ENCODE measurements at places on chromosomes 6 and 20.

- no peak for DNase-seq
These were observed 53.8 kb upstream of the HDAC2 start for GRCh38 chr6:114024746-114025145.

GRCh38 chr20:37430778-37431460 is 85.0 kb downstream of the SRC start:
- DNase-seq = no peak

GRCh38 chr20:4151991-4152695 is 136.8 kb upstream of the RNF24 start:
- DNase-seq = no peak

- no peak for DNase-seq
These were observed 65.8 kb upstream of the STMND1 start for GRCh38 chr6:17036065-17036393.

- DNase-seq = no peak
These were observed 531.8 kb upstream of the EYS start for GRCh38 chr6:66238851-66239250.

GRCh38 chr6:156862711-156863110 is 85.5 kb downstream of the ARID1B start:
- DNase-seq = no peak

- no peak for DNase-seq
These were observed 52.7 kb upstream of the STX16 start for GRCh38 chr20:58598211-58599015.

- no peak for DNase-seq
These were observed 816.8 kb upstream of the ADGRB3 start for GRCh38 chr6:67818322-67818721.

DNA sequence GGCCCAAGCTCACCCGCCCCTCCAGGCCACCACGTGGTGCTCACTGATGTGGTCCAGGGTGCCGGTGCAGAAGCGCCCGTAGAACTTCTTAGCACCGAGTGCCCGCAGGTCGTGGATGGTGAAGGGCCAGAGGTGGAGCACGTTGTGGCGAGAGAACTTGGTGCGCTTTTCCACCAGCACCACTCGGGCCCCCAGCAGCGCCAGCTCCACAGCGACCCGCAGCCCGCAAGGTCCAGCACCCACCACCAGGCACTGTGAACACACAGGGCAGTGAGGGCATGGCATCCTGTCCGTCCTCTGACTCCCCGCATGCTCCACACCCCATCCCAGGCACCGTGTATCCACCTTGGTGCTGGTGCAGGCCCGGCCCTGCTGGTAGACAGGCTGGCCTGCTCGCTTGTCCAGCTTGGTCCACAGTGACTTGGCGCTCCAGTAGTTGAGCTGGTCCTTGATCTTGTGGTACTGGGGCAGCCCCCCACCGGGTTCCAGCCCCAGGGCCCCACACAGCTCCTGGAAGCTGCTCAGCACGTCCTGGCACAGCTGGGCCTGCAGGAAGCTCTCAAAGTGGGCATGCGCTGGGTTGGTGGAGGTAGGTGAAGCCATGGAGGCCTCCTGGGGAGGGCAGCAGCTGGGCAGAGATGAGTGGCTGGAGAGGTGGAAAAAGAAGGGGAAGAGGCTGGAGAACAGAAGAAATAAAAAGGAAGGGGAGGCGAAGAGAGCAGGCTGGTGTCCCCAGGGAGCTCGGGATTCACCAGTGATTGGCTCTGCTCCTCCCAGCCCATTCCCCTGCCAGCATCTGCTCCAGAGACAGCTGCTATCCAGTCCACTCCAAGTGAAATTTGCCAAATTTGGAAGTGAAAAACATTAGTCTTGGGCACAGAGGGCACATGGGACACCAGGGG is 1.7 kb downstream of the MICAL1 start:
- DNase-seq = no peak

DNA sequence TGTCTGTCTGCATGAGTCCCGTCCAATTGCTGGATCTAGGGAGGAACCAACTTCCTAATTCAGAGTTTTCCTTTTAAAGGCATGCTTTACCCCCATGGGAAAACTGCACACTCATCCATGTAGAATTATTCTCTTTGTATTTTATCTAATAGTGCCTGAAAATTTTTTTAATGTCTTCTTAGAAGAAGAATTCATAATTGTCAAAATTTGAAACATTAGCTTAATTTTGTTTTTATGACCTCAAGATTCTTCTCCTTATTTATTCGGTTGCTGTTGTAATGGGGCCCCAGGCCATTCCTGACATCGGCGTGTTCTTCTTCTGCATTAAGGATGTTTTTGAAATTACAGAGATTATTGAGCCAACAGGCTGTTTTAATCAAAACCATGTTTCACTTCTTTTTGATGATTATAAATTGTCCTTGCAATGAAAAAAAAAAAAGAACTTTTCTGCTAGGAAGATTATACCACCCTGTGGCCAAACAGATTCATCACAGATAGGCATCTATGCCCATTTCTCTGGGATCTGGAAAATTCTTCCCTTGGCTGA is 100.3 kb downstream of the ZNF217 start:
- no peak for DNase-seq

DNA sequence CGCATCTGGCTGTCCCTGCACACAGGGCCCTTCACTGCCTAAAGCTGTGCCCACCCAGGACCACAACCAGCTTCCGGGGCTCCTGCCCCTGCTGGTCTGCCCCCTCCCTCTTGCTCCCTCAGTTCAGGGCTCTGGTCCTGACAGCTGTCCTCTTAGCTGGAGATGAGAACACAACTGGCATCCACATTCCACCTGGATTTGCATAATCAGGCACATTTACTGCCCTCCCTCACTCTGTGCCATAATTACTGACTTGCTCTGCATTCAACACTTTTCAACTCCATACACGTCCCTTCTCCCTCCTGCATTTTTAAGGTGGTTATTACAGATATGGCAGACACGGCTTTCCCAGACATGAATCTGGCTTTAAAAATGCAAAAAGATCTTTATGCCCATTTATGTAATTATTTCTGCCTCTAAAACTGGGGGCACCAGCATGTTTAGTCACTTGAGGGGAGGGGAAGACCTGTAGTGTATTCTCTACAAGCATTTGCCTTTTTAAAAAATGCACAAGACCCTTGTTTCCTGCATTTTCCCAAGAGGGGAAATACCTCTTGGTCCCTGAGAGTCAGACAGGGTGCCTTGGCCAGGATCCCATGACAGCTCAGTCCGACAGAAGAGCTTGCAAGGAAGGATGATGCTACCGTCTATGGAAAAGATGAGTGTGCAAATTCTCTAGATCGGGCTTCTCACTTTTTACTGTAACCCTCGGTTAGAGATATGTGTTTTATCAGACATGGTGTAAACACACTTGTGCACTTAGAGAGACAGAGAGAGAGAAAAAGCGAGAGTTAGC is 401.8 kb downstream of the PREX1 start:
- DNase-seq = no peak

GRCh38 chr6:154350293-154350692 is 6.3 kb downstream of the IPCEF1 start:
- no peak for DNase-seq

DNA sequence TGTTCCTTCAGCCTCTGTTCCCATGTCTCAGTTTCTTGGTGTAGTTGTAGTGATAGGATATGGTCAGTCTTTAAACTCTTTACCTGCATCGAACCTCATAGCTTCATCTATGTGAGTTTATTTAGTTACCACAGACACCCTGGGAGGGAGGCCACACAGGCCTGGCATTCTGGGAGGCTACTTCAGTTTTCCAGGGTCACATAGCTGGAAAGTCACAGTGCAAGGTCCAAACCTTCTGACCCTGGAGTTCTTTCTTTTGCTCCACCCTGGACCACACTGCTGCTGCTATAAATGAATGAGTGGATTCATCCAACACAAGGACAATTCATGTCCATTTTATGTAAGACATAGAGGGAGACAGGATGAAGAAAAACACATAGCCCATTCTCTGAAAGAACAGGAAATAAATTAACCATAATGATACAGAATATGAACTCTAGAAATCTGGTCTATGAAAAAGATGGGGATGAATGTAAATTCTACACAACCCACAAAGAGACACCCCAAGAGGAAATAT is 60.8 kb downstream of the LAMA4 start:
- DNase-seq = no peak

GRCh38 chr6:15595461-15596173 is 67.2 kb downstream of the DTNBP1 start:
- DNase-seq = no peak

DNA sequence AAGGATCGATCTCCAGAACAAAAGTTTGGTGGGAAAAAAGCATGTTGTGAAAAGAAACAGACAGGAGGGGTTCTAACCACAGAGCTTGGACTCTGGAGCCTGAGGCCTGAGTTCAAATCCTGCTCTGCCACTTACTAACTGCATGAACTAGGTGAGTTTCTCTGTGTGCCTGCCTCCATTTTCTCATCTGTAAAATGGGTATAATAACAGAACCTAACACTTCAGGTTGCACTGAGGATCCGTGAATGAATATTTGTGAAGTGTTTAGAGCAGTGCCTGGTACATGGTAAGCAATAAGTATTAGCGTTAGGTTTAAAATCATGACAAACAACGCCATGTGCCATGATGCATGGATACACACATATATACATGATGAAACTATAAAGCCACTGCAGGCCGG is 36.6 kb downstream of the TTLL9 start:
- DNase-seq = no peak

GRCh38 chr6:71453371-71453706 is 164.7 kb downstream of the OGFRL1 start:
- no peak for DNase-seq

DNA sequence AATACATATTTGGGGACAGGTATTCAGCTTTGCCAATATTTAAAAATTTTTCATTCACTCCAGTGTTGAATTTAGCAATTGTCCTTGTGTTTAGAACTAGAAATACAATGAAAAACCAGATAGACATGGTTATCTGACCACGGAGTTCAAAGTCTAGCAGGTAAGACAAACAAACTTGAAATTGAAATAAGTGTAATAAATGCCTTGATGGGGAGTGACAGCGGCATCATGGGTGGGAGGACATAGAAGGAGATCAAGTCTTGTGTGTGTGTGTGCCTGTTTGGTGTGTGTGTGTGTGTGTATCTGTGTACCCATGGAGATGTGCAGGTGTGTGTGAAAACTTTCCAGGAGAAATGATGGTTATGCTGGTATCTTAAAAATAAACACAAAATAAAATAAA is 750.0 kb upstream of the CITED2 start:
- DNase-seq = no peak

GRCh38 chr20:63356931-63357879 is 3.9 kb downstream of the CHRNA4 start:
- DNase-seq = no peak

DNA sequence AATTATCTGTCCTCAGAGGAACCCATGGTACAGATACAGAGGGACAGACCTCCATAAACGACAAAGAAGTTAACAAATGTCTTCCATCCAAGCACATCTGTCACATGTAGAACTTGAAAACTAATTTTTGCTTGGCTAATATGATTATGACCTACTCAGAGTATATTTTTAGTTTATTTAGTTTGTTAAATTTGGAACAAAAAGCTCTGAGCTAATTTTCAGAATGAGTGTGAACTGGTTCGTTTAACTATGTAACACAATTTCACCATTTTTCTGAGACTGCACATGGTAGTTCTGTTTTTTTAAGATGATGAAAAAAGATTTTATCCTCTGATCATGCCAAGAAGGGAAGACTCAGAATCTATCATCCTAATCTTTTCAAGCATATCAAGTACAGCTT is 34.4 kb upstream of the PREP start:
- DNase-seq = no peak

DNA sequence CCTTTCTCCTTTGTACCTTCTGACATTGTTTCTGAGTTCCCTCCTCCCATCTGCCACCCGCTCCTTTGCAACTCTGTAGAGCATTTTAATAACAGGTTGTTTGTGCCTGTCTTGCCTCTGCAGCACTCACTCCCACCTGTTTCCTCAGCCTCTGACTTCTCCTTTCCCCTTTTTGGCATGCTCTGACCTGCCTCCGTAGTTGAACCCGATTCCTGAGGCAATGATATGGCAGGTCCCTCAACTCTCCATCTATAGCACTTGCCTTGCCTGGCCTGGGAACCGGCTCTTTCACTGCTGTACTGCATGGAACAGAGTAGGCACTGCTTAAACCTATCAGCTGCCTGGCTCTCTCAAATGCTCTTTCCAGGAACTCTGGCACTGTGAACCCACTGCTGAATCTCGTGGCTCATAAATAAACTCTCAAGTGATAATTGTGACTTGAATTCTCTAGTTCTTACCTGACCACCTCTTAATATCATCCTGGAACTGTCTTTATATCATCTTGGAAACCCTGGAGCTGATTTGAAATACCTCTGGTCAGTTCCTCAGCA is 50.3 kb downstream of the UTRN start:
- no peak for DNase-seq

DNA sequence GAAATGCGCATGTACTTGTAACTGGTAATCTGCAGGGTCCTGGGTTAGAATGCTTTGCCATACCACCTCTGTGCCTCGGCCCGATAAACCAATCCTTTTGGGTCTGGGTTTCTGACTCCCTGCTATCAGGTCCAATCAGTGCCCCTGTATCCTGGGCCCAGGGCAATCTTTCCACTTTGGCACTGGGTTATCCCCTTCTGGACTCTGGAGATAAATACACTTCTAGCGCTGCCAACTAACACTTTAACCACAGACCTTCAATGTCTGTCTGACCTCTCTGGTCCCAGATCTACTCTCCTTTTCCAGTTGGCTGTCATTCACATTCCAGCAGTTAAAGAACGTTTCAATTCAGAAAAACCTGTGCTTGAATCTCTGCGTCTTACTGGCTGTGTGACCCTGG is 55.3 kb downstream of the DNAAF9 start:
- no peak for DNase-seq

- no peak for DNase-seq
These were observed 8.4 kb downstream of the ARFGAP1 start for GRCh38 chr20:63280929-63281545.

GRCh38 chr20:41887500-41887899 is 269.3 kb upstream of the CHD6 start:
- no peak for DNase-seq

- DNase-seq = no peak
These were observed 26.5 kb upstream of the ZFAND3 start for GRCh38 chr6:37793067-37793466.

DNA sequence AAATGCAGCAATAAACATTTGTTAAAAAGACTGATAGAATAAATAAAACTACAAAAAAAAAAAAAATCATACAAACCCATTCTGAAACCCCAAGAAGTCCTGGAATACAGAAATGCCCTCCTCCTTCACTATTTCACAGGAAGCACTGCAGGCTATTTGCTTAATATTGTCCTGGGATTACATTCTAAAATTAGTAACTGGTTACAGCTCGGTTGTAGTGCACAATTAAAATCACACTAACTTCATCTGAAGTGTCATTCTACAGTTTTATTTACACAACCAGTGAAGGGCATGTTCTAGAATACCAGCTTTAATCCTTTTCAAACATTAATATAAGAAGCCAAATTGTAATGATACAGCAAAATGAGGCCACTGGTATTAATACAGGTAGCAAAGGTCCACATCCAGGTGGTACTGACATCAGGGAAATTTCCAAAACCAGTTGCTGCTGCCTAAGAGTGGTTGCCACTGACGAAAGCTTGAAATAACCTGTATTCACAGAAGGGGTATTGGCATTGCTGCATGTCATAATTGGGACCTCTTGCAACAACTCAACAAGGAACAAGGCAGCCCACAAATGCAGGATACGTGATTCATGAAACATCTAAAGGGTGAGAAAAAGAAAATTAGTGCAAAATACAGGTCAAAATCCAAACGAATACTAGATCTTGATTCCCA is 26.9 kb downstream of the AKIRIN2 start:
- DNase-seq = no peak
